MM.1S (cell line): ENCODE measurements at places on chromosomes 5 and 9.

GRCh38 chr5:3010301-3010952, 258.9 kb upstream of the IRX2 start:
- no peak for DNase-seq

GRCh38 chr5:142888469-142889085, 118.4 kb downstream of the ARHGAP26 start:
- DNase-seq, result no peak

DNA sequence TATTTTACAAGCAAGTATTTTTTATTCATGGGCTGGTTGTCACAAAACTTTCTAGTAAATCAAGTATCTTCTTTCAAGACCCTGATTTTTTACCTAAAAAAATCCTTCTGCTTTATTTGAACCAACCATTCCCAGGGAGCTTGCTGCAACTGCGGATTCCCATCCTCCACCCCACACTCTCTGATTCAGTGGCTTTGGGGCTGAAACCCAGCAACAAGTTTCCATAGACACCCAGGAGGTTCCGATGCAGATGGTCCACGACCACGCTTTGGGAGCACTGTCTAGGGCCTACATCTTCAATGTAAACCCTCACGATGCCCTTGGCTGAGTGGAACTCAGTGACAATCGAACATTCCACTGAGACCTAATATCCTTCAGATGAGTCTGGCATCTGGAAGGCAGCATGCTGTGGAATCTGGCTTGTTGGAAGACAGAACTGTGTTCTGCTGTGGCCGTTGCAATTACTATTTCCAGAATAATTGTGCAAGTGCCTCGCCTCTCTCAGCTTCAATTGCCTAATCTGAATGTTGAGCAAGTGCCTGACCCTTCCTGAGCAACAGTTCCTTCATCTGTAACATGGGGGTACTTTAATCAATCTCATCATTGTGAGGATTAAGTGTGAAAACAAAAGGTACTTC, 105.1 kb downstream of the INSYN2B start:
- no peak for DNase-seq

- DNase-seq, result no peak
Observed at GRCh38 chr5:128772356-128772755, 192.9 kb upstream of the SLC27A6 start.

DNA sequence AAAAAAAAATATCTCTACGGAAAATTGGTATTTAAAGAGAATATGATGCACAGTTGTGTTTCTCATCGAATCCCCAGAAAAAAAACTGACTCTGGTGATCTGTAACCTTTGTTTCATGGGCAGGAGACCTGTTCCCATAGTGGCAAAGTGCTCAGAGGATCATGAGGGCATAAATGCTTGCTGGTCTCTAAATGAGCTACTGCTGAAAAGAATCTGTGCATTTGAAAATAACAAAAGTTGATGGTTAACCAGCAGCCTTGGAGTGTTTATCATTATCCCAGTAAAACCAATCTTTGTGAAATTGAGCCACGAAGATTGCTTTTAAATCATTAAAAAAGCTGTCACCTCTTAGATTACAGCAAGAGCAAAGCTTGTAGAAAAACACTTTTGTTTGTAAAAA, 775.4 kb downstream of the MTRR start:
- DNase-seq, result no peak

GRCh38 chr9:88998503-88998902, 7.2 kb downstream of the S1PR3 start:
- no peak for DNase-seq

- peak; percentile 58 for DNase-seq
Observed at GRCh38 chr5:95283761-95284571, 928 bp downstream of the MCTP1 start.

- DNase-seq, result no peak
Observed at GRCh38 chr5:93273176-93273575, 307.8 kb downstream of the NR2F1-AS1 start.

DNA sequence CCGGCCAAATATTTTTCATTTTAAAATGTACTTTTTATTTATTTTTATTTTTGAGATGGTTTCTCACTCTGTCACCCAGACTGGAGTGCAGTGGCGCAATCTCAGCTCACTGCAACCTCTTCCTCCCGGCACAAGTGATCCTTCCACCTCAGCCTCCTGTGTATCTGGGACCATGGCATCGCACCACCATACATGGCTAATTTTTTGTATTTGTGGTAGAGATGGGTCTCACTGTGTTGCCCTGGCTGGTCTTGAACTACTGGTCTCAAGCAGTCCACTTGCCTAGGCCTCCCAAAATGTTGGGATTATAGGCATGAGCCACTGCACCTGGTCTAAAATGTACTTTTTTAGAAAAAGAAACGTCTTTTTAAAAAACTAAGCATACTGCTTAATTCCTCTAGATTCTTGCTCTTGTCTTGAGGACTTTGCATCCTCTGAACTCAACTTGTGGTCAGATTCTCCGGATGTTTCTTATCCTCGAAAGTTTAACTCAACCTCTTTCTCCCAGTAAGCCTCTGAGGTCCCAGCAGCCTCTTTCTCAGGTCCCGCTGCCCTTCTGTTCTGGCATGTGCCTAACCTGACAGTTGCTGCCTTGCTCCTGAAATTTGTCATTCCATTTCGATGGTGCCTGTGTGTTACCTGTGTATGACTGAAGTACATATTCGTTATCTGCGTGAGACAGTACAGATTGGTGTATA, 63.0 kb downstream of the TRIO start:
- DNase-seq, result no peak

GRCh38 chr5:74288448-74289108, 351.9 kb downstream of the ENC1 start:
- DNase-seq, result no peak

GRCh38 chr5:55873234-55873633, 22.1 kb downstream of the IL31RA start:
- no peak for DNase-seq

DNA sequence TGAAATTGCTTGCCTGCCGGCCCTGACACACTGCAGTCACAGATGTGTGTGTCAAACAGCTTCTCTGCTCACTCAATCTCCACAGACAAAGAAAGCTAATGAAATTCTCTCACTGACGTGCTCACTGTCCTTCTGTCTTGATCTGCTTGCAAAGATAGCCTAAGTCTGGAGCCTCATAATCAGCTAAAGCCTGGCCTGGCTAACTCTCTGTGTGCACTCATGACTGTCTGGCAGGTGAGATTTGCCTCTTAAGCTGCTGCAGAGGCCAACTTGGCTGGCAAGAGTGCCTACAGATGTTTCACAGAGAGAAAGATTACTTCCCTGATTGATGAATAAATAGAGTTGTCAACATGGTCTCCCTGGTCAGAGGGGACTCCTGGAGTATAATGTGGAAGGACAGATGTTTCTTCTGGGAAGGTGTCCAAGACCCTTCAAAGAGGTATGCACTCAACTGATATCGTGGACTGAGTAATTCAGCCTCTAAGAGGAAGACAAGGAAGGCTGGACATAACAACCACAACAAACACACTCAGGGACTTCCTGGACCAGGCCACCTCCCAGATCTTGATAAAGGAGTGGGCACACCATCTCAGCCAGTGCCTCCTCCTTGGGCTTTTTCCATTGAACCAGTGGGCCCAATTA, 362.0 kb downstream of the SPOCK1 start:
- DNase-seq, result no peak

DNA sequence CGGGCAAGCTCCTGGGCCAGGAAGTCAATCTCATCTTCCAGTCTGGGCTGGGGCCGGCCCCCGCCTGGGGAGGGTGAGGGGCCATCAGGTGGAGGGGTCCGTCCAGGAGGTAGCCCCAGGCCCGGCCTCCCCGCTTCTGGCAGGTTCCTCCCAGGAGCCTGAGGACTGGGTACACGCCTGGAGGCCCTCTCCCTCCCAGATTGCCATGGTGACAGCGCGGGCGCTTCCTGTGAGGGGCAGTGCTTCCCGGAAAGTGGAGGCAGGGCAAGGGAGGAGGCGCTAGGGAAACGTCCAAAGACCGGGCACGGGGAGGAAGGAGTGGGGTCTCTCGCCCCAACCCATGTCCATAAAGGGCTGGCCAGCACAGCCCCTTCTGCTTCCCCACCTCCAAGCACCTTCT, 4.9 kb downstream of the NPDC1 start:
- no peak for DNase-seq

- no peak for DNase-seq
Observed at GRCh38 chr9:131190191-131190590, 64.8 kb downstream of the NUP214 start.

GRCh38 chr5:145295236-145295835, 539.8 kb downstream of the PRELID2 start:
- DNase-seq, result no peak

DNA sequence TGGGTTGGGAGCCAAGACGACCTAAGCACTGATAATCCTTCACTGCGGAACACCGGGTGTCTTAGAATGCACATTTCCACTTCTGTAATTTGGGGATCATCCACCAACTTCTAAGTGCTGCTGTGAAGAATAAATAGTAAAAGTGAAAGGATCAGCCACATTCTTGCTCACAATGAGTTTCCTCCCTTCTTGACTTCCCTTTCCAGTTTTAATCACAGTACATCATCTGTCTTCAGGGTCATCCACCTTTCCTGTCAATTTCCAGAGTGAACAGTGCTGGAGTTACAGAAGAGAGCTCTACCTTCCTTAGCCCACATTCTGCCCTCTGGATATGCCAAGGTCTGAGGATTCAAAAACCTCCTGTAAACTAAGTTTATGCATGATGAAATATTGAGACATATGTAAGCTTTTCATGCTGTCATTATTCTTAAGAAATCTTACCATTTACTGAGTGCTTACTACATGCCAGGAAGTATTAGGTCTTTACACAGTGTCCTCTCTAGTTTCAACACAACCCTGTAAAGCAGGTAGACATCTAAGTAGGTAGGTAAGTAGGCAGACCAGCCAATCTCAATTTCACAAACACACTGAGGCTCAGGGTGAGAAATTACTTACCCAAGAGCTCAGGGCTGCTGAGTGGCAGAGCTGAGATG, 105.2 kb downstream of the CDK5RAP2 start:
- DNase-seq, result no peak

DNA sequence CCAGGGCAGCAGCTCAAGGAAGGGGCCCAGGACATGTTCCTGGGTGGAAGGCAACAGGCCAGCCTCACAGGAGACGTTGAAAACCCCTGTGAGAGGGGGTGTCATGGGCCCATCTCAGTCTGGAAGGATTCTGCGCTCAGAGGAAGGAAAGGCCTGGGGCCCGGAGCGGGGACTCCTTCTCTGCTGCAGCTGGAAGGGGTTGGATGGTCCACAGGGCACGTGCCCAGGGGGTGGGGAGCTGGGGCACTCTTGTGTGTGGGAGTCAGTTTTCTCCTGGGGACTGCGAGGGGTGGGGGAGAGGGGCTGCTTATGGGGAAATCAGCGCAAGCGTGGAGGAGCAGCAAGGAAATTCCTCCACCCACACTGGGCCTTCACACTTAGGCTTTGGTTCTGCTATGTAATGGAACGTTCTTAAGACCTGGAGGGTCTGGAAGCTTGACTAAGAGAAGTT, 2.9 kb upstream of the LPCAT1 start:
- no peak for DNase-seq

GRCh38 chr9:127938298-127938690, 640 bp upstream of the DPM2 start:
- no peak for DNase-seq

GRCh38 chr5:79486116-79486515, 27.8 kb downstream of the HOMER1 start:
- no peak for DNase-seq

DNA sequence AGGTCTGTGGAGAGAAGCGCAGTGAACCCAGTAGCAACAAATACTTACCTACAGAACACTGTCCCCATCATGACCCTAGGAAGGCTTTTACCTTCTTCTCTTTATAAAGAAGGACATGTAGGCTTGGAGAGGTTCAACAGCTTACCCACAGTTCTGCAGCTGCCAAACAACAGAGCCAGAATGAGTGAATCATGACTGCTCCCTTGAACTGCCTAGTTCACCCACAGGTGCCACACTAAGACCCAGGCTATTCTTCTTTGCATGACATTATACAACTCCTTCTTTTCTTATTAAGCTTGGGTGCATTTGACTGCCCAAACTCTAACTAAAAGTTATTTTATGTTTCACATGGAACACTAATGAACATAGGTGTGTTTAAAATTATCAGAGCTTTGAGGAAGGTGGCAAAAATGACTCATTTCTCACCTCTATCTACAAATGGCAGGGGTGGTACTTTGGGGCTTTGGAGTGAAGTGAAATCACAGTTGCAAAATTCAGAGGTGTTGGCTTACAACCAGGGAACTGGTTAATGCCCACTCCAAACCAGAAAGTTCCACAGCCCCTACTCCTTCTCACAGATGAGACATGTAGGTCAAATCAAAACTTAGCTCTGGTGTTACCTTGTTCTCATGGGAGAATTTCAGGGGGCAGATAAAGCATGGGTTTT, 201.6 kb downstream of the SEMA6A start:
- no peak for DNase-seq

DNA sequence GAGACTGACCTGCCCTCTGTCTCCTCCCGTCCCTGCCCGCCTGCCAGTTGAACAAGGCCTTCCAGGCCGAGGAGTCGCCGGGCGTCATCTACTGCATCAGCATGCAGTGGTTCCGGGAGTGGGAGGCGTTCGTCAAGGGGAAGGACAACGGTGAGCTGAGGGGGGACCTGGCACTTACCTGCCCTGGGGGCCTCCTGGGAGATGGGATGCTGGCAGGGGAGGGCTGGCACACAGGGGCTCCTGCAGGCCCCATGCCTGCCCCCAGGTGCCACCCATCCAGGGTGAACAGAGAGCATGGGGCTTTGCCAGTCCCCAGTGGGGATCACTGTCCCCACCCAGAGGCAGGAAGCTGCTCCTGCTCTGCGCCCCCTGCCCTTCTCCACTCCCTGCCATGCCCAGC, 43.0 kb downstream of the USP20 start:
- DNase-seq, result no peak

GRCh38 chr5:81525690-81526089, 131.8 kb upstream of the ACOT12 start:
- DNase-seq, result no peak

- peak; percentile 50 for DNase-seq
Observed at GRCh38 chr5:86968301-86968753, 299.4 kb upstream of the RASA1 start.

DNA sequence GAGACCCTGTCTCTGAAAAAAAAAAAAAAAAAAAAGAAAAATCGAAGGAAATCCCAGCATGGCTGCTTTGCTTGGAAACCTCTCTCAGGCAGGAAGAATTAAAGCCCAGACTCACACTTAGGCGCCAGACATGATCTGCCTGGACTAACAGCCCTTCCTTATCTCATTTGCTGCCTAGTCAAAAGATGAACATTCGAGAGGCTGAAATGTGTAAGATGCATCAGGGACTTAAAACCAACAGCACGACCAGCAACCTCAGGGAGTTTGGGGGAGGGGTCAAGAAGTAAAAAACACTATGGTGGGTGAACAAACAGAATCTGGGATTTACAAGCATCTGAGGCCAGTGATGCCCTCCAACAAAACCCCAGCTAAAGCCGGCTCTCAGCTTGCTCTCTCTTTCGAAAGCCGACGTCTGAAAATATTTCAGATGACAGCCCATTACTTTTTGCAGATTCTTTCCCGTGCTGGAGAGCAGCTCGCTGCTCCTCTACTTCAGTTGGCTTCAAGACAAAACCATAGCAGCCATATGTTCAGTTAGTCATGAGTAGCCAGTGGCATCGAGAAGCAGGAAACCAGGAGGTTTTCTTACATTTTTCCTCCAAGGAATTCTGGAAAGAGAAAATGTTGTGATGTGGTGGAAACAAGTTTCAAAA, 249.9 kb downstream of the MARCHF11 start:
- no peak for DNase-seq

GRCh38 chr9:129380961-129381401, 202.9 kb upstream of the IER5L start:
- no peak for DNase-seq

GRCh38 chr5:66629446-66629845, 33.3 kb downstream of the MAST4 start:
- no peak for DNase-seq

GRCh38 chr5:108387758-108388157, 5.9 kb upstream of the FBXL17 start:
- DNase-seq, result no peak
